Foreskin fibroblast (primary cell): ENCODE measurements at places on chromosomes 4 and X.

DNA sequence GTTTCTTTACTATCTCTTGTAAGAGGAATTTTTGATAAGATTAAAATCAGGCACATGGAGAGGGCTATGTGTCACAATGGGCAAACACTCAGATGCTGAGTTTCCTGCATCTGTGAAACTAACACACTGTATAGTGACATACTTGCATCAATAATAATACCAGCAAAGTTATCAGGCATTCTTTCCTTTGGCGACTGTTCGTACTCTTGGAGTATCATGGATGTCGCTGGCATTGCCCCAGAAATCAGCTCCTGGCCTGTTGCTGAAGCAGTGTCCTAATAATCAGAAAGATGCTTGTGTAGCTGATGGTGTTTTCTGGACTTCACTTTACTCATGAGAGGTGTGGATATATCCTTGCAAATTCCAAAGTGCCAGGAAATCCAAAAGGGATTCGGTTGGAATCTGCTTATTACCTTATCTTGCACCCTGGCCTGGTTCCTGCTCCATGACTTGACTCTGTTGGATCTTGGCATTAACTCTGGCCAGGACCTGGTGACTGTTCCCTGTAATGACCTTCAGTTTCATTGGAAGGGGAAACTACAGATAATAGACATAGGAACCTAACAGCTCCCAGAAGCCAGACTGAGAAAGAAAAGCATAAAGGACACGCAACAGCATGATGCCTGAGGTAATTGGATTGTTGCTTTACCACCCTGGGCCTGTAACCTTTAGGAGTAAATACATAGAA, 762.5 kb upstream of the GRIA3 start:
- DNase-seq: no peak

- DNase-seq: peak; percentile 75
Observed at GRCh38 chr4:155787113-155787710, 28.4 kb downstream of the GUCY1B1 start.

- DNase-seq: no peak
Observed at GRCh38 chr4:96407225-96407624, 567.3 kb downstream of the PDHA2 start.

- DNase-seq: no peak
Observed at GRCh38 chrX:20019672-20020365, 29.0 kb upstream of the BCLAF3 start.

DNA sequence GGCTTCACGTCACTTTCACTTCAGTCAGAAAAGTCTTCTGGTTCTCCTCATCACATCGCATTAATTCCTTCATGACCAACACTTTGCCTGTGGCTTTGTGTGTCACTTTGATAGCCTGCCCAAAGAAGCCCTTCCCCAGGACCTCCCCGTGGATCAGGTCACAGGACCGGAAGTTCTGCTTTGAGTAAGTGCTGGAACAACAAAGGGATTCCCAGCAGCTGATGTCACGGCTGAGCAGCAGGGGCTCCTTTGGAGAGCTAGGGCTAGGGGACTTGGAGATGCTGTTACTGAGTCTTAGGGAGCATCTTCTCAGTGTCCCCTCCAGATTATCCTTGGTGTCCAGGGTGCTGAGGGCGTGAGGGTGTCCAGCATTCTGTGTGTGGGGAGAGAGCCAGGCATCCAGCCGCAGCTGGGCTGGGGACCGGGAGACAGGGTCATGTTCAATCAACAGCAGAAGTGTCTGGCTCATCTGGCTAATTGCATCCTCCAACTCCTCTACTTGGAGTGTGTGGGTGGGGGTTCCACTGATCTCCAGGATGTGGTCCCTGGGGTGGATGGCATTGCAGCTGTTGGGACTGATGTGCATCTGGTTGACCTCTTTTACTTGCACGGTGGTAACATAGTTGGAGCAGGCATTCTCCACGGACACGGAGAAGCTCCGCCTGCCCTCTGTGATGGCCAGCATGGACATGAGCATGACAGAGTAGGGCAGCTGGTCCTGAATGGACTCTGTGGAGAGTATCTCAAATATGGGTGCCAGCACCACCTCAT, 39.2 kb upstream of the ARHGAP6 start:
- peak; percentile 42 for DNase-seq

DNA sequence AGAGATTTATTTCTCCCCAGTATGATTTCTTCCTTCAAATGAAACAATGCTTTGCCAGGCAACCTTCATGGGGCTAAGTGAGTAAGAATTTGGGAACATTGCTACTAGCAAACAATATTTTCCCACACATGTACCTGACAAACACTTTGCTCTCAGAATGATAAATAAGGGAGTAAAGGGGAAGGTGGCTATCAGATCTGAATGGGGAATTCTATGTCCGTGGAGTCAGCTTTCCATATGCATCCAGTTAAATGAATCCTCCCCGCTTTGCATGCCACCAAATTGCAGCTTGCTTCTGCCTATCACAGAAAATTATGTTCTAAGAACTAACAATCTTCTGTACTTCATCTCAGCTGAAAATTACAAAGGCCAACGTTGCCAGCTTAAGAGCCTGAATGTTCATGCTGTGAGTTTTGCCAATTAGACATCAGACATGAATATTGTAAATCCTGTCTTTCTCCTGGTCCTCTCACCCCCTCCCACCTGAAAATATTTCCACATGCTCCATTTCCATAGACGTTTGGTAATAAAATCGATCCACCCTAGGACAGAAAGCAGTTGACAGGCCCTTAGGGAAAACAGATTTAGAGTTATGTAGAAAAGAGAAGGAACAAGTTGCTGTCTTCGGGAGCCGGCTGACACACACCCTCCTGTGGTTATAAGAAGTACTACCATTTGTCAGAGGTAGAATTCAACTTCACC, 6.3 kb downstream of the MEPE start:
- peak; percentile 69 for DNase-seq

DNA sequence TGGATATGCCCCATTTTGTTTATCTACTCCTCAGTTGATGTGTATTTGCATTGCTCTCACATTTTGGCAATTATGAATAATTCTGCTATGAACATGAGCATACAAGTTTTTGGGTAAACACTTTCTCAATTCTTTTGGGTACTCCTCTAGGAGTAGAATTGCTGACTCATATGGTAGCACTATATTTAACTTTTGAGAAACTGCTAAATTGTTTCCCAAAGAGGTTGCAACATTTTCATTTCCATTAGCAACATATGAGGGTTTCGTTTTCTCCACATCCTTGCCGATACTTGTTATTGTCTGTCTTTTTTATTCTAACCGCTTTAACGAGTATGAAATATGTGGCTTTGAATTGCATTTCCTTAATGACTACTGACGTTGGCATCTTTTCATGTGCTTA, 185.4 kb downstream of the TSPAN5 start:
- DNase-seq: no peak

DNA sequence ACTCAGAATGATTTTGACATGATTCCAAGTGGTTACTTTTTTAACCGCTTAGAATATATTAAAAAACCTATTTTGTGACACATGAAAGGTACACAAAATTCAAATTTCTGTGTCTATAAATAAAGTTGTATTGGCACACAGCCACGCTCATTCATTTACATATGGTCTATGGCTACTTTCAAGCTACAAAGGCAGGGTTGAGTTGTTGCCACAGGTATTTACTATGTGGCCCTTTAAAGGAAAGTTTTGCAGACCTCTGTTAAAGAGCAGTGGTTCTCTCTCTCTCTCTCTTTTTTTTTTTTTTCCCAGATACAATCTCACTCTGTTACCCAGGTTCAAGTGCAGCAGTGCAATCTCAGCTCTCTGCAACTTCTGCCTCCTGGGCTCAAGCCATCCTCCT, 23.0 kb downstream of the GPM6B start:
- no peak for DNase-seq

- no peak for DNase-seq
Observed at GRCh38 chrX:84153538-84153937, 34.5 kb downstream of the RPS6KA6 start.

DNA sequence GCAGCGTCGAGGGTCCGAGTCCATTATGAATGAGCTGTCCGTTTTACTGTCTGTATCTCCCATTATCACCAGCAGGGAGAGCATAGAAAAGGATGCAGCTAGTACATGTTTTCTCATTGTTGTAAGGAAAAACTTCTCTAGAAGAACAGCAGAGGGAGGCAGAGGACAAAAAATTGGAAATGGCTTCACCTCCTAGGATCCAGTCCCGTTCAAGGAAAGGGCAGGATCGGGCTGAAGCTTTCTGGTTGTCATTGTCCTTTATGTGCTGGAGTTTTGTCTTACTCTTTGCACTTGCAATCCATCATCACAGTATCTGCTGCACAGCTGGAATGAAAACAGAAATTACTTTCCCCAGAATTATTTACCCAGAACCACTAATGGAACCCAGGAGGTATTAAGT, 14.7 kb downstream of the NDP start:
- peak; percentile 64 for DNase-seq

GRCh38 chr4:60709061-60709460, 491.1 kb upstream of the ADGRL3 start:
- no peak for DNase-seq

DNA sequence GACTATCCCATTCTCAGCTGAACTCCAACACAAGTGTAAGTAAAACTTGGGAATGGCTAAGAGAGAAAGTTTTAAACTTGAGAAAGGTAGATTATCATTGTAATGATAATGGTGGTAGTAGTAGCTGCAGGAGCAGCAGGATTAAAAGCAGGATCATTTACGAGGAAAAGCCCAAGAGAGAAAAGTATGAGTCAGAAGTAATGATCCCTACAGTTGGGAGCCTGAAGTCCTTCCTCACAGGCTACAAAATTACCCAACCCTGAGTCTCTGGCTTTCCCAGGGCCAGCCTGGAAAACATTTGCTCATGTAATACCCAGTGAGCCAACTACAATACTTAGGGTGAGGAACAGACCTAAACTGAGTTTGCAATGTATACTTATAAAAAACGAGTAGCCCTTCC, 4.4 kb upstream of the PRDM8 start:
- DNase-seq: peak; percentile 92

- no peak for DNase-seq
Observed at GRCh38 chr4:26724534-26724933, 136.1 kb upstream of the STIM2 start.

DNA sequence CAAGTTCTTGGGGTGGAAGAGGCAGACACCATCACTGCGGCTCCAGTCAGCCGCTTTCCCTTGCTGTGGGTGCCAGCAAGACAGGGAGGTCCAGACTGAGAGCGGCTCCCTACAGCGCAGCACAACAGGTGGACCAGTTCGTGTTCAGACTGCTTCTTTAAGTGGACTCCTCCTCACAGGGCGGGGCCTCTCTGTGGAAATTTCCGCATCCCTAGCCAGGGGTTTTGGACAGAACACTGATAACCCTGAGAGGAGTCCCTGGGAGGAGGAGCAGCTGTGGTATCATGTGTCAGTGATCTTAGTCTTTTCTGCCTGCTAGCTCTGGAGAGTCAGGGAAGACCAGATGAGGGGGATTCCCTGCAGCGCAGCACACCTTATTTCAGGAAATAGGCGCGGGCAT, 48.5 kb downstream of the MAGEC2 start:
- DNase-seq: no peak

- no peak for DNase-seq
Observed at GRCh38 chr4:137194670-137195069, 337.6 kb downstream of the PCDH18 start.

DNA sequence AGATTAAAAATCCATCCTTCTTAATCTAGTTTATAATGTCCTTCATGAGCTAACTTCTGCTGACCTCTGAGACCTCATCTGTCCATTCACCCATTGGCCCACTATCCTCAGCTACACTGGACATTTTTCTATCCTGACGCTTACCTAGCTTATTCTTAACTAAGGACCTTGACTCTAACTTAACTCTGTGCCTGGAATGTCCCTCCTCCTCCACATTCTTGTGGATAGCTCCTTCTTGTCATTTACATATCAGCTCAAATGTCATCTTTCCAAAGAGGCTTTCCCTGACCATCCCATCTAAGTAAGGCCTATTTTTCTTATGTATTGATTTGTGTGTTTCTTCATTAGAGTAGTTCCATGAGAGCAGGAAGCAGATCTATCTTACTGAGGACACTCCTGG, 54.7 kb downstream of the ATXN3L start:
- DNase-seq: no peak

DNA sequence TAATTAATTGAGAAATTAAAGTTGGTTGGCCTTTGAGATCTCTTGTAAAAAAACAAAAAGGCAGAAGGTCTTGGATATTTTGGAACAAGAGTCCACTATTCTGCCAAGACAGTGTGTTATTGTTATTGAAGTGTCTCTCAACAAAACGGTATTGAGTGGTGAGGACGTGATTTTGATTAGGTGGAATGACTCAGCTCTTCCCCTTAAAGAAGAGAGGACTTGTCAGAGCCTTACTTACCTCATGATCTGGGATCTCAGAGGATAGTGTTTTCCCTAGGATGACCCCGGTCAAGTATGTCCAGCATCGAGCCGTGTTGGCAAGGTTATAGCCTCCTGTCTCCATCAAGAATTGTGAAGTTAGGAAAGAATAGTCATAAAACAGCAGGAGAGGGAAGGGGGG, 110.9 kb downstream of the HDAC8 start:
- no peak for DNase-seq

- peak; percentile 54 for DNase-seq
Observed at GRCh38 chrX:110759785-110760184, 35.8 kb downstream of the CHRDL1 start.

- DNase-seq: no peak
Observed at GRCh38 chr4:46674326-46674725, 234.7 kb downstream of the COX7B2 start.

- DNase-seq: no peak
Observed at GRCh38 chr4:95415346-95415771, 133.4 kb downstream of the UNC5C start.

GRCh38 chr4:183936047-183936446, 30.9 kb downstream of the STOX2 start:
- DNase-seq: no peak

DNA sequence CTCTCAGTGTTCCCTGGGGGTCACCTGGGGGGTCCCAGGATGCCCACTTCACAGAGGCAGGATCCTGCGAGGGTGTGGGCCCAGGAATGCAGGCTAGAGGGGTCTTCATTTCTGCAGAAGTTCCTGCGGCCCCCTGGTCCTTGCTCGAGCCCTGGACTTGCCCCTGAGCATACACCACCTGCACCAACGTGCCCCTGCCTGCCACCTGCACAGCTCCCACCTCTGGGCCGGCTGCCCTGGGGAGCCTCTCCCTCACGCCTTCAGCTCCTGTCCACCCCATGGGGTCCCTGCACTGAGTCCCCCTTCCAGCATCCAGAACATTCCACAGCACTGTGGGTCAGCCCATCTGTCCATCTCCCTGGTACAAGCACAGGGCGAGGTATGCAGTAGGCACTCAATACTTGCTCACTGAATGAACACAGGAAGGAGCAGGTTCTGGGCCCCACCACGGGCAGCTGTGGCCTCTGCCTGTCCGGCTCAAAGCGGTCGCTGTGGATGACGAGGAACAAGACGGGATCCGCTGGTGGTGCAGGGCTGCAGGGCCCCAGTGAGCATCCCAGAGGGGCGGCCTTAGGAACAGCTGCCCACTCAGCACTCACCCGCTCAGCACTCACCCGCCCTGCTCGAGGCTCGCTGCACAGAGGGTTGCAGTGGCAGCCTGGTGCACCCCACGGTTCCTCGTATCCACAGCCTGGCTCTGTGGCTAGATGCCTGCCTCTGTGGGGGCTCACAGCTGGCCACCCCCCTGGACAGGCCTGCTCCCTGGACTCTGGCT, 70.5 kb upstream of the MXD4 start:
- DNase-seq: no peak

- DNase-seq: no peak
Observed at GRCh38 chrX:136353526-136354093, 52.8 kb downstream of the ADGRG4 start.
